ENCODE measurements at places on chromosomes 12 and 14.
A peak's percentile ranks its signal among the peaks of the same experiment; 100 is the strongest.

- DNase-seq, result no peak
Measured at GRCh38 chr12:15691388-15691787, 97.8 kb downstream of the EPS8 start.

DNA sequence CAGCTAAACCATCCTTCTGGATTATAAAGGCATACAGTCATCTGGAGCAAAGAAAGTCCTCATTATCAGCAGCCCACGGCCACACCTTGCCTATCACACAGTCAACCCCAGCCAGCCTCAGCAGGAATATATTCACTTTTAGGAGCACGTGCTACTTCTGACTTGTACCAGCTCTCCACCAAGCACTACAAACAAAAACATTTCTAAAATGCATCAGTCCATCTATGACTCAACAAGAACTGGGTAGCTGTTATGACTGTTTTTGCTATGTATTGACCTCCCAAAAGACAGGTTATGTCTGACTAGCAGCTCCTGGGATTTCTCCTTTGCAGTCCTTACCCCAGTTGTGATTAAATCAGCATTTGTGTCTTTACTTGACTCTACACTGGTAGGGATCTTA is 31.2 kb downstream of the NUAK1 start:
- no peak for DNase-seq

- DNase-seq, result no peak
Measured at GRCh38 chr14:52008136-52008535, 18.8 kb downstream of the RTRAF start.

DNA sequence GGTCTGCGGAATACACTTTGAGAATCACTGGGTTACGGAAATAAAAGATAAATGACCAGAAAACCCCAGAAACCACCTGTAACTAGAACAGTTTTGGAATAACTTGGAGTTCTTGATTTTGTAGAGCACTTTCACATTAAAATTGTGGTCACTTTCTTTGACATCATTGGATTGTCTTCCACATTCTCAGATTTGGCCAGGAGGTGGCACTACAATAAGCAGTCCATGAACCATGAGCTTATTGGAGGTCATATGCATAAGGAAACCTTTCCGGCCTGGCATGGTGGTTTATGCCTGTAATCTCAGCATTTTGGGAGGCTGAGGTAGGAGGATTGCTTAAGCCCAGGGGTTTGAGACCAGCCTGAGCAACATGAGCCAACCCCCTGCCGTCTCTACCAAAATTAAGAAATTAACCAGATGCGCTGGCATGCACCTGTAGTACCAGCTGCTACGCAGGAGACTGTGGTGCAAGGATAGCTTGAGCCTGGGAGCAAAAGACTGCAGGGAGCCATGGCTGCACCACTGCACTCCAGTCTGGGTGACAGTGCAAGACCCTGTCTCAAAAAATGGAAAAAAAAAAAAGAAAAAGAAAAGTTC is 107.7 kb upstream of the CAND1 start:
- no peak for DNase-seq

DNA sequence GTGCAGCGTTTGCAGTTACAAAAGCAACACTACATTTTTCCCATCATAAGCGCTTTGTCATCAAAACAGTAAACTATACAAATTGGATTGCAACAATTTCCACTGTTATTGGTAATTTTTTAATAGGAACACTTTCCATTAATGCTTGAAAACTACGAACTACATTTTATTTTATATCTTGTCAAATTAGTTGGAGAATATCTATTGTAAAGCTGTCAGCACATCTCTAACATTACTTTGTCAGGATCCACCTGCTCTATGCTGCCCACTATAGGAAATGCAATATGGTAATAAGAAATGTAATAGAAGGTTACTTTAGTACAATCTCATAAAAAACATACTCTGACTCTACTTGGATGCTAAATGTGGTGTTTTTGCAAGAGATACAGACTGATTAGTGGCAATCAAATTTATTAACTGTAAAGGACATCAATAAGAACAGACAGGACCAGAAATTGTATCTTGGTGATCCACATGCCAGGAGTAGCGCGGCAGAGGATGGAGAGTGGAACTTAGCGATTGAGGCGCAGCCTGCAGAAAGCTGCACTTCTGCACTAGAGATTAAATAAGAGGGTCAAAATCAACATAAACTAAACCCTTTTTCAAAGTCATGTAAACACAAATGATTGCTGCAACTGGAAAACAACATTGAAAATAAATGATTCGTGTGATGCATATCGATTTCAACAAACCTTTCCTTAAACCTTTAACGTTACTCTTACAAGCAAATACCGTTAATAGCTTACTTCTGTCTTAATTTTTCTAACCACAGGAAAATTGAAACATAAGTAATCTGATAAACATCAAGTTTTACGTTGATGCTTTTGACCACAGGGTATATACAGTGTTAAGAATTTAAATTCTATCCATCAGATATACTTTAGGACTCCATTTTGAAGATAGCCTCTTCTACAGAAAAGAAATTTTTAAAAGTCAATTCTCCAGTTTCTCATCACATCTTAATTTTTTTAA is 3.6 kb upstream of the ARID2 start:
- DNase-seq, result peak; percentile 64

GRCh38 chr14:100559455-100559854 is 27.8 kb downstream of the BEGAIN start:
- DNase-seq, result no peak

- no peak for DNase-seq
Measured at GRCh38 chr12:114936148-114937079, 252.4 kb upstream of the TBX3 start.

DNA sequence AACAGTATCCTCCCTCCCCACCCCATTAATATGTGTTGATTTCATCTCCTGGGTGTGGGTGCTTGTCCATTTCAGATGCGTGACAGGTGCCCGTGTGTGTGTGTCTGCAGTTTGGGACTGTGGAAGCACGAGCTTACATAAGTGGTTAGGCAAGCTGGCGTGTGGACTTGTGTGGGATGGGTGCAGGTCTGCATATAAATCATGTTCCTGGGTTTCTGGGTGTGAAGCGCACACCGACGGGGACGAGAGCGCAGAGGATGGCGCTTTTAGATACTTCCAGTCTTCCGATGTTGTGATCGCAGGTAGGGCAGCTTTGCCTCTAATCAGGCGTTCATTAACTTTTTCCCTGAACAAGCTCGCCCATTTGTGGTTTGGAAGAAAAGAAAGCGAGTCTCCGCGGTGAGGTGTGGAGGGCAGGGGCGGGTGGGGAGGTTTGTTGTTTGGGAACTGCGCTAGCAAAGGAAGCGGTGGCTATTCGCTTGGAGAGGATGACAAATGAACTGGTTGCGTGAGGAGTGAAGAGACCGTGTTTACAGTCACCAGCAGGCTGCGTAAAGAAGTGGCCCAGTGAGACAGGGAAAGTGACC is 865 bp downstream of the RGS6 start:
- no peak for DNase-seq

DNA sequence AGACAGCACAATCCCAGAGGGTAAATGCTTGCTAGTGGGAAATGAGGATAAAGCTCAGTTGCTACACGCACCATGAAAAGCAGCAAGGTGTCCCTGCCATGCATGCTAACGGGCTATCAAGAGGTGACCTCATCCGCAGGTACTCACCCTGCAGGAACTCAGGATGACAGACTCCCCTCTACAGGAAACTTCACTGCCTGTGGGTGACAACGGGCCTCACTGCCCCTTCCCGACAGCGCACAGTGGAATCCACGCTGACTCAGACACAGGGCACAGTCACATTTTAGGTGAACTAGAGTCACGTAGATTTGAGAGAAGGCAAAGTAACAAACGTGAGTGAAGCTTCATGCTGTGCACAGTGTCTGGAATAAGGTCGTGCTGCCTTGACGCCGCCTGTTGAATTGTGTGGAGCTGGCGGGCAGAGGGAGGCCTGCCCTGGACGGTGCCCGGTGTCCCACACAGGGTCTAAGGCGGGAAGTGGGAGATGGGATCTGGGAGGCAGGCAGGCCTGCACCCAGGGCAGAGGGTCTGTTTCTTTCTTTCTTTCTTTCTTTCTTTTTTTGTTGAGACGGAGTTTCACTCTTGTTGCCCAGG is 331.8 kb downstream of the TMEM132D start:
- DNase-seq, result no peak

DNA sequence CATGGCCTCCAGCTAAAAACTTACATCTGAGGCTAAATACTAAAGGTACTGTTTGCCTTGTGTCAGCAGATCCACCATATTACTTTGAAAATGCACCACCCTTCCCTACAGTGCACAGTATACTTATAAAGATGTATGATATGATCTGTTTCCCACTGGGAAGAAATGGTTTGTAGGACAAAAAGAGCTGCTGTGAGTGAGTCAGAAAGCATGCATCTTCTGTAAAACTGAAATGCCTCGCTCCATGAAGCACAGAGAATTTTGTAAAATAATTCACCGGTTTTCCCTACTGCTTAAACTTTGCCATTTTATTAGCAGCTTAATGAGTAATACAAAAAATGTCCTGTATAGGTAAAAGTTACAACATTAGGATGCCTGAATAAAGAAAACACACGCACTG is 68.8 kb downstream of the MDGA2 start:
- DNase-seq, result no peak

GRCh38 chr12:51008329-51009055 is 17.7 kb downstream of the SLC11A2 start:
- DNase-seq, result no peak

GRCh38 chr12:130422676-130423075 is 85.0 kb downstream of the PIWIL1 start:
- DNase-seq, result no peak

GRCh38 chr14:69624136-69624535 is 12.7 kb downstream of the SUSD6 start:
- no peak for DNase-seq

DNA sequence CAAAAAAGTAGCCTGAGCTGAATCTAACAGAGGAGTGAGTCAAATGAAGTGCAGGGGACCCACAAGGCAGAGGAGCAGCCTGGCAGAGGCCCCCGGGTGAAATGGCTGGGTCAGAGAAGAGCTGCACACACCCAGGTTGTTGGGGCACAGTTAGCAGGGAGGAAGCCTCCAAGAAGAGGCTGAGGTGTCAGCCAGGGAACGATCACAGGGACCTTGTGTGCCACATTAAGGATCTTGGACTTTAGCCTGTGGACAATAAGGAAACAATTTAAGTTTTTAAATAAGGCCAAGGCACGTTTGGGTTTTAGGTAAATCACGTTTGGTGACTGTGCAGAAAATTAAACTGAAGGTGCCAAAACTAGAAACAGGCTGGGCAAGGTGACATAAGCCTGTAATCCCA is 35.1 kb downstream of the OR10P1 start:
- no peak for DNase-seq

DNA sequence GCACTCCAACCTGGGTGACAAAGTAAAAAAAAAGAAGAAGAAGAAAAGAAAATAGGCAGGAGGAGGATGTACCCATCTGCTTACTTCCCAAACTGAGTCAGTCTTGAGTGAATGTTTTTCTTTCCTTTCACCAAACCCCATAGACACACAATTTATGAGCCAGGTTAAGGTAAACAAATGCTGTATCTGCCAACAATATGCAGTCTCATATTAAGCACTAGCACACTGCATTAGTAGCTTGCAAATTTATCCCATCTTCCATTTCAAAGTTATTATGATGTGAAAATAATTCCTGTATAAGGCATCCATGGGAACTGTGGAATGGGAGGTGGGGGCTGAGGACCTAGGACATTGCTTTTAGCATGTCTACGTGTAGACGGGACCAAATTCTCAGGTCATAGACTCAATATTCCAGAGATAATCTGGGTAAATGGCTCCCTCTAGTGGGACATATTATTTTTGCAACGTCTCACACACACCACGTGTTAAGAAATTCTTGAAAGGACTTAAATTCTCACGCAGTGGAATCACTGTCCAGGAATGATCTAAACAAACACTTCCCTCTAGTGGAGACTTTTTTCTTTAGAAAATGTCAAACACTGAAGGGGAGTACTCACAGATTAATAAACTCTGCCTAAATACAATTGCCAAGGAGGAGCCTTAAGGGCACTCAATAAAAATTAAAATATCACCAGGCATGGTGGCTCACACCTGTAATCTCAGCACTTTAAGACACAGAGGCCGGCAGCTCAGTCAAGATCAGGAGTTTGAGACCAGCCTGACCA is 17.1 kb upstream of the OR10P1 start:
- peak; percentile 62 for DNase-seq

DNA sequence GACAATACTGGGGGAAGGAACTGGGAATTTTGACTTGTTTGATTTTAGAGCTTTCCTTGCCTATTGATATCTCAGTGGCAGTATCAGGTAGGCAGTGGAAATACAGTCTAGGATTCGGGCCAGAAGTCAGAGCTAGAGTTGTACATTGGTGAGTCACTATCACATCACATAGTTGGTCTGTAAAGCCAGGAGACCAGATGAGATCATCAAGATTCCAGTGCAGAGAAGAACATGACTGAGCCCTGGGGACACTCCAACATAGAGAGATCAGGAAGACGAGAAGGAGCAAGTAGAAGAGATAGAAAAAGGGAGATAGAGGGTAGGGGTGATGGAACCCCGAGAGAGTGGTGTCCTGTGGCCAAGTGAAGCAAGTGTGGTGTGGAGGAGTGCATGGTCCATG is 46.6 kb upstream of the NR1H4 start:
- no peak for DNase-seq

DNA sequence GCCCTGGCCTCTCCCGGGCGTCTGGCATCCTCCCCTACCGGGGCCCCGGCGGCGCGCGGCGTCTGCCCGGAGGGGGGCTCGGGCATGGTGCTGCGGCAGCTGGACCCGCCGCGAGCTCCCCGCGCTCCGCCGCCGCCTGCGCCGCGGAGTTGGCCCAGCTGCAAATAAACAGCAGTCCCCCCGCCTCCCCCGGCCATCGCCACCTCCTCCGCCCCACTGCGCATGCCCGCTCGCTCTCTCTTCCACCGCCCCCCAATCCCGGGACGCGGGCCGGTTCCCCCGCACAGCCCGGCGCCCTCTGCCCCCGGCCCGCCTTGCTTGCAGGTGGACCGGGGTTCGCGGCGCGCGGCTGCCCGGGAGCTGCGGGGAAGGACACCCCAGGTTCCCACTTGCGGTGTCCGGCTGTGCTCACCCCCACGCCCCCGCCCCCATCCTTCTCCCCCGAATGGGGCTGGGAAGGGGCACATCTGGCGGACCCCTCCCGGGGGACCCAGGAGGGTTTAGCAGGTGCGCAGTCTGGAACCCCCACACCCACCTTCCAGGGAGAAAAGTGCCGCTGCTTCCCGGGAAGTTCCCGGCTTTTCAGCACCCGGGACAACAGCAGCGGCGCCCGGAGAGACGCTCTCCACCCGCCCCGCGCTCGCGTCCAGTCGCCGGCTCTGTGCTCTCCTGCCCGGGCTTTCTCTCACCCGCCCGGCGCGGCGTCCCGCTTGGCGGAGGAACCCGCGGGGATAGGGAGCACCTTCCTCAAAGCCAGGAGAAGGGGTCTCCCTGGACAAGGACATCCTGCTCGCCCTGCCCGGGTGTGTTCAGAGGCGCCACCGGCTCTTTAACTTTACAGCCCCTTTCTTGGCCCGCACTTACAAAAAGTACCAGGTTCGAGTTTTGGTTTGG is at the start of gene TMTC1:
TMTC1 (minus strand) TSS at position 170 of the 894 bp plus-strand sequence. CDS start 191 bp downstream, outside the sequence.
- no peak for DNase-seq

GRCh38 chr12:12400793-12401192 is 43.9 kb downstream of the BORCS5 start:
- no peak for DNase-seq

Data from NCI-H526 treated with DMSO at 0.1 percent for 48 hours (cell line).